MCF 10A (cell line): ENCODE measurements at places on chromosomes 2 and 18. TPM values are rescaled to one million over a fixed set of nuclear protein-coding genes. Genes with fewer than 3 reads are reported as not detected.

The FAP gene
- total RNA-seq = 8.7 and 12.1 TPM in 2 replicates

DNA sequence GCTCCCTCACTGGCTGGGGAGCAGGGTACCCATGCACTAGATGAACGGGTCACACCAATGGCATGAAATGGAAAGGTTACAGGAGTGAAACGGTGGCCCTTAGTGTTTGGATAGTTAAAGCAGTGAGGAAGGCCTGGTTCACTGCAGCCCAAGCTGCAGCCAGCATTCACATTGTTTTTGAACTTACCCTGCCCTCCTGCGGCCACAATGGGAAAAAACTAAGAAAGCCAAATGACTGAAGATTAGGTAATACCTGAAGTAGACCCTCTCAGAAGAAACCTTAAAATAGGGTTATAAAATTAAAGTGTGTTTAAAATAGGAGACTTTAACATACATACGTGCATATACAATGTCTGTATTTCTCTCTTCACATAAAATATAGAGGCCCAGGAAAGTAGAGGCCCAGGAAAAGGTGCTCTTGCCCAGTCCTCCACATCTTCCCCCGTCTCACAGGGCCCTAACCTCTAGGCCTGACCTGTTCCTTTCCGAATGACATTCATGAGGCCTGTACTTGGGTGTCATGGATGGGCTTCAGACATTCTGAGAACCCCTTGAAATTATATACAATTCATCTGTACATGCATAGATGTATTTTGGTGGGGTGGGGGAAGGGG lies 33.3 kb downstream of the DOK1 start:
- peak; percentile 78 for DNase-seq
- peaks cover 4% of the 10 kb centered on the region for H3K27me3 ChIP-seq
- H3K27ac ChIP-seq = no peak overlapping the region
- H3K36me3 ChIP-seq = no peaks in the 10 kb centered on the region
- no peak overlapping the region for H3K4me3 ChIP-seq

DNA sequence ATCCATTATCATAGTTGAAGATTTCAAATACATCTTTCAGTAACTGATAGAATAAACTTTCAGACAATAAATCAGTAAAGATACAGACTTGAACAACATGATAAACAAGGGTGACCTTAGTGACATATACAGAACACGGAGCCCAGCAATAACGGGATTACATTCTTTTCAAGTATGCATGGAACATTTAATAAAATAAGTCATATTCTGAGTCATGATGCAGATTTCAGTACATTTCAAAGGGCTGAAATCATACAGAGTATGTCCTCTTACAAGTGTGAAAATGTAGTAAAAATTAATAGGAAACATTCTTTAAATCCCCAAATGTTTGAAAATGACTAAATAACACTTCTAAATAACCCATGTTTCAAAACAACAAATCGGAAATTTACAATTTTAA lies 17.2 kb upstream of the KLHL29 start:
- no peaks in the 10 kb centered on the region for H3K27me3 ChIP-seq
- H3K27ac ChIP-seq = no peak overlapping the region
- peaks cover 19% of the 10 kb centered on the region for H3K4me1 ChIP-seq
- no peak for DNase-seq

DNA sequence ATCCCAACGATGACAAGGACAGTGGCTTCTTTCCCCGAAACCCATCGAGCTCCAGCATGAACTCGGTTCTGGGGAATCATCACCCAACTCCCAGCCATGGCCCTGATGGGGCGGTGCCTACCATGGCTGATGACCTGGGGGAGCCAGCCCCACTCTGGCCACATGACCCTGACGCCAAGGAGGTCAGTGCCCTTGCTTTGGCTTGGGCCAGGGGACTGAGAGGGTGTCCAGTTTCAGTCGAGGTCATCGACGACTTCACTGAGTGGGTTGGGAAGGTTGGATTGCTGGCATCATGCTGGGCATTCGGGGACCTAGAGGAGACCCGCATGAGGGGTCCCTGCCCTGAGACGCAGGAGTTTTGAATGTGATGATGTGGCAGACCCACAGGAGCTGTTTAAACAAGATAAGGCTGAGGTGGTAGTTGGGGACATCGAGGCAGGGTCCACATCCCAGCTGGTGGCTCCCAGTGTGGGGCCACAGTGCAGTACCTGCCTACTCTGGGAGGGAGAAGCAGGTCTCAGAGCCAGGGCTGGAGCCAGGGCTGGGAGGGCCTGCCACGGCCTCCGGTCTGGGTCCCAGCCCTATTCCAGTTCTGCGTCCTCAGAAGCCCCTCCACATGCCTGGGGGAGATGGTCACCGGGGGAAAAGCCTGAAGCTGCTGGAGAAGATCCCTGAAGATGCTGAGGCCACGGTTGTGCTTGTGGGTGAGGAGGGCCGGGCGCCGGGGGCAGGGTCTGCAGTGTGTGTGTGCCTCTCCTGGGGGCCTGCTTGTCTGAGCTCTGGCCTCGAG lies 6.0 kb downstream of the SLC4A3 start:
- H3K36me3 ChIP-seq = peaks cover 5% of the 10 kb centered on the region
- H3K4me1 ChIP-seq = no peaks in the 10 kb centered on the region
- no peaks in the 10 kb centered on the region for H3K27me3 ChIP-seq
- DNase-seq = no peak
- no peak overlapping the region for H3K27ac ChIP-seq

DNA sequence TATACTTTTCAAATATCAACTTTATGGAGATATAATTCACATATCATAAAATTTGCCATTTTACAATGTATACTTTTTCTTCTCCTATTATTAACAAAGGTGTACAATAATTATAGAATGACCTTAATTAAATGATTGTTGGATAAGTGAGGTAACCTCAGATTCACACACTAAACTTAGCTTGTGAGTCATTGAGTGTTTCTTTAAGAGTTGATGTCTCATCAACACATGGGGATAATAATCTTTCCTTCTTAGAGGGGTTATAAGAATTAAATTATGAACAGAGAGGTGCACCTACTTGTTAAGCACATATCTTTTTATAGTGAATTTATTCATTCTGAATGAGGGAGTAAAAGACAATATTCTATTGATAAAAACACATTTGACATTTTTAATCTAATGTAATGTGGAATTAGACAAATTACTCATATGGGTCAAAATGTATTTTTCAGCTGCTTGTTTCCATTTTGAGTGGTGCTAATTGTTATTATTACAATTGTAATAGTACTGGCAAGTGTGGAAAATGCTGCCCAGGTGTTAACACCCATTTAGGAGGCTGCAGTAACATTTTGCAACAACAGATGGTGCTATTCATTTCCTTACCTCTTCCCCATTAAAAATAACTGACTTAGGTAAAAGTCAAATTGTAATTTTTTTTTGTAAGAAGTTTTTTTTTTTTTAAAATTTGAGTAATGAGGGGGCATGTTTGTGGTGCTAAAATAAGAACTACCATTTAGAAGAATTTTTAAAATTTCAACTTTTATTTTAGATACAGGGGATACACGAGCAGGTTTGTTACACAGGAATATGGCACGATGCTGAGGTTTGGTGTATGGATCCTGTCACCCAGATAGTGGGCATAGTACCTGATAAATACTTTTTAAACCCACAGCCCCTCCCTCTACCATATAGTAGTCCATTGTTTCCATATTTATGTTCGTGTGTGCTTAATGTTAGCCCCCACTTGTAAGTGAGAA lies 32.1 kb upstream of the DYNAP start:
- no peaks in the 10 kb centered on the region for H3K27me3 ChIP-seq
- no peaks in the 10 kb centered on the region for H3K36me3 ChIP-seq
- H3K27ac ChIP-seq = no peak overlapping the region
- no peak overlapping the region for H3K4me3 ChIP-seq
- no peaks in the 10 kb centered on the region for H3K4me1 ChIP-seq
- DNase-seq = peak; percentile 60

DNA sequence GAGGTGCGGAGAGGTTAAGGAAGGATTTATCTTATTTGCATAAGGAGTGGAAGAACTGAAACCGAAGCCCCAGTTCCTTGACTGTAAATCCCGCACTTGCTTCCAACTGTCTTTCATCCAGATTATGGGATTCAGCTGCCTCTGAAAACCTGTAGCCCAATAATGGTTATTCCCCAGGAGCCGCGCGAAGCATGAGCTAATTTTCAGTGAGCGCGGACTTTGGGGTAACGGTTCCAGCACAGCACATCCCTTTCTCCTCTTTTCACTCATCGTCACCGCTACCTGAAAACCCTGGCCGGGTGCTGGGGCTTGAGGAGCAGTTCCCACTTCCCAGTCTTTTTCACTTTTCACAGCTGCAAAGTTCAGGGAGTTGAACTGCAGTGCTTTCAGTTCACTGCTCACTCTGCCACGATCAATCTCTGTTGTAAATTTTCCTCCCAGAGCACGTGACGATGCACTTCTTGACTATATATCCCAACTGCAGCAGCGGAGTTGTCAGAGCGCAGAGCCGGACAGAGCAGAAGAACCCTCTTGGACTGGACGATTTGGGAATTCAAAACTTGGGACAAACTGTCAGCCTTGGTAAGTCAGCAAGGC lies at the start of gene KCNE4:
KCNE4 (plus strand) TSS at position 498 of the 597 bp plus-strand sequence. CDS start 641 bp downstream, outside the sequence.
- H3K27ac ChIP-seq = no peak within 1 kb of the TSS
- DNase-seq = no peak

The RAB6C gene
- total RNA-seq = not detected in 2 replicates

The NR4A2 gene
- total RNA-seq = 1.4 and 2.6 TPM in 2 replicates

DNA sequence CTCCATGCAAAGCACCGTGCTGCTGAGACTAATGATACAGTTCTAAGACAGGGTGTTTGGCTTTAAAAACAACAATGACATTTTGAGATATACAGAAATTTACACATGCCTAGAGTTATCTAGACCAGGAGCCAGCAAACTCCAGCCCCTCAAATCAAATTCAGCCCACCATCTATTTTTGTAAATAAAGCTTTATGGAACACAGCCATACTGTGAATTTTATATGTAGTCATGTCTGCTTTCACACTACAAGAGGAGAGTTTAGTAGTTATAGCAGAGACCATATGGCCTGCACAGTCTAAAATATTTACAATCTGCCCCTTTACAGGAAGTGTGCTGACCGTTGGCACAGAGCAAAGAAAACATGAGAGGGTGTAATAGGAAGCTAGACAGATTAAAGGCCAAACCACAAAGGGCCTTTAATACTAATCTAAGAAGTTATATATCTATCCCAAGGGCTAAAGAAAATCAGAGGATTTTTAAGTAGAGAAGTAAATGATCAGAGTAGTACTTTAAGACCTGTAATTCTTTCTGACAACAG lies 39.4 kb downstream of the NBAS start:
- H3K27ac ChIP-seq = peak overlapping the region; percentile 20
- H3K4me3 ChIP-seq = no peak overlapping the region
- H3K36me3 ChIP-seq = peaks cover 30% of the 10 kb centered on the region
- no peak for DNase-seq
- no peaks in the 10 kb centered on the region for H3K4me1 ChIP-seq

The DTNB gene
- total RNA-seq = 22.7 and 26.3 TPM in 2 replicates

DNA sequence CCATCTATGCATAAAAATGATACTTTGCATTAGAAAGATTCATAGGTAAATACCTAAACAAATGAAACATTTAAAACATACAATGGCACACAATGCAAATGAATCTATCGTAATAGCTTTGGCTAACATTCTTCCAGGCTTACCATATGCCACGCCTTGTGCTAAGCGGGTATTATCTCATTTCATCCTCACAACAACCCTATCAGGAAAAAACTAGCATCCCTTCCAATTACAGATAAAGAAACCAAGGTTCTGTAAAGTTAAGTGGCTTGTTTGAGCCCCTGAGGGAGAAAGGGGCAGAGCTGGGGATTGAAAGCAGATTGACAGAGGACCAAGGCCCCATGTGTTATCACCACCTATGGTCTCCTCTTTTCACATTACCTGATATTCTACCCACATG lies 145.4 kb upstream of the ETAA1 start:
- H3K4me1 ChIP-seq = peaks cover 14% of the 10 kb centered on the region
- no peak overlapping the region for H3K4me3 ChIP-seq

DNA sequence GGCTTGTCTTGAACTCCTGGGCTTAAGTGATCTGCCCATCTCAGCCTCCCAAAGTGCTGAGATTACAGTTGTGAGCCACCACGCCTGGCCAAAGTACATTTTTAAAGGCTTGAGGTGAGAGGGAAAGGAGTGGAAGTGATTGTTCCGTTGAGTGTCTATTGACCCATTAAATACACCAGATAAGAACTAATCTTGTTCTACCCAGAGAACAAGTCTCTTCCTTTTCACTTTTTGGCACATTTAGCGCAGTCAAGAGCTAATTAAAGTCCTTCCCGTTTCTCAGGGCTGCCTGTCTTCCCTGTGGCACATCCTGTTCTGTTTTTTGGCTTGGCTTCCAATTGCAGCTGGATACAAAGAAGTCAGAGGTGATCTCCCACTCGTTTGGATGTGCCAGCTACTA lies 172.3 kb downstream of the ALPK2 start:
- no peaks in the 10 kb centered on the region for H3K27me3 ChIP-seq
- no peak overlapping the region for H3K27ac ChIP-seq
- H3K4me3 ChIP-seq = no peak overlapping the region
- DNase-seq = no peak
- no peaks in the 10 kb centered on the region for H3K36me3 ChIP-seq

GRCh38 chr2:199457147-199458008 lies at the start of gene SATB2:
SATB2 (minus strand) TSS chr2:199457939; CDS start chr2:199456037, 1,902 bp downstream.
- H3K36me3 ChIP-seq = no peaks in the 10 kb centered on the region
- H3K27ac ChIP-seq = no peak within 1 kb of the TSS
- peaks cover 5% of the 10 kb centered on the region for H3K4me1 ChIP-seq
- H3K4me3 ChIP-seq = peak within 1 kb of the TSS; percentile 77
- peak; percentile 81 for DNase-seq
- no peaks in the 10 kb centered on the region for H3K27me3 ChIP-seq

- no peak overlapping the region for H3K27ac ChIP-seq
- H3K4me1 ChIP-seq = no peaks in the 10 kb centered on the region
- no peaks in the 10 kb centered on the region for H3K27me3 ChIP-seq
- DNase-seq = no peak
Observed at GRCh38 chr2:72539071-72539552, 286.7 kb downstream of the EXOC6B start.

DNA sequence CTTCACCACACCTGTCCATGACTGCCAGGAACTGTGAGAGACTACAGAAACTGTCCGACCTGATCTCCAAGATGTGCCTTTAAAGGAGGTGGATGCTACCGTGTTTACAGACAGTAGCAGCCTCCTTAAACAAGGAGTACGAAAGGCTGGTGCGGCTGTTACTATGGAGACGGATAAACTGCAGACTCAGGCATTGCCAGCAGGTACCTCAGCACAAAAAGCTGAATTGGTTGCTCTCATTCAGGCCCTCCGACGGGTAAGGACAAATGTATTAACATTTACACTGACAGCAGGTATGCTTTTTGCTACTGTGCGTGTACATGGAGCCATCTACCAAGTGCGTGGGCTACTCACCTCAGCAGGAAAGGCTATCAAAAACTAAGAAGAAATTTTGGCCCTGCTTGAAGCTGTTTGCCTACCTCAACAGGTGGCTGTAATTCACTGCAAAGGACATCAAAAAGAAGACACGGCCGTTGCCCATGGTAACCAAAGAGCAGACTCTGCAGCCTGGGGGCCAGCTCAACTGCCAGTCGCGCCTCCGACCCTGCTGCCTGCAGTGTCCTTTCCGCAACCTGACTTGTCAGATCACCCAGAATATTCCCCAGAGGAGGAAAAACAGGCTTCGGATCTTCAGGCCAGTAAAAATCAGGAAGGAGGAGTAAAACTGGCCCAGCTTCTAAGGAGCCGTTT lies 30.9 kb downstream of the SKA1 start:
- H3K4me3 ChIP-seq = no peak overlapping the region
- peaks cover under 1% of the 10 kb centered on the region for H3K4me1 ChIP-seq
- DNase-seq = no peak
- no peak overlapping the region for H3K27ac ChIP-seq
